ENCODE measurements at places on chromosomes 7 and 10. TPM values are rescaled to one million over a fixed set of nuclear protein-coding genes. Genes with fewer than 3 reads are reported as not detected.

DNA sequence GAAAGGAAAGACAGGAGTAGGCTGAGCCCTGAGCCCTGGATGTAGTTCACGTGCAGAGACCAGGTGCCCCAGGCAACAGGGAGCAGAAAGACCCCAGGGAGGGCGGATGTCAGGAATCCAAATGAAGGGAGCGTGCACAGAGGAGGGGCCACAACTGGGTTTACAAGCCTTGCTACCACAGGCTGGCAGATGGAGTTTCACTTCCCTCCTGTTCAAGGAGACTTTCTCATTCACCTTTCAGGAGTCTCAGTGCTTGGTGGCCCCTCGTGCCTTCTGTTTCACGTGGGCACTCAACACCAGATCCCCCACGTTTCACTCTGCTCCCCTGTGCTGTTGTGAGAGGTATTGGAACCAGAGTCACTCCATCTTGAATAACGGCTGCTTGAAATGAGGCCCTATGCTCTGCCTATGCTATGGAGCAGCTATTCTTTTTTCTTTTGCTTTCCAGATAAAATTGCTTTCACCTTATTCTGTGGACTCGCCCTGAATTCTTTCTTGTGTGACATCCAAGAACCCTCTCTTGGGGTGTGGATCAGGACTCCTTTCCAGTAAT is 601.4 kb upstream of the IGFBP3 start:
- no peak for DNase-seq

GRCh38 chr10:117950408-117950807 is 96.3 kb downstream of the RAB11FIP2 start:
- no peak for DNase-seq

DNA sequence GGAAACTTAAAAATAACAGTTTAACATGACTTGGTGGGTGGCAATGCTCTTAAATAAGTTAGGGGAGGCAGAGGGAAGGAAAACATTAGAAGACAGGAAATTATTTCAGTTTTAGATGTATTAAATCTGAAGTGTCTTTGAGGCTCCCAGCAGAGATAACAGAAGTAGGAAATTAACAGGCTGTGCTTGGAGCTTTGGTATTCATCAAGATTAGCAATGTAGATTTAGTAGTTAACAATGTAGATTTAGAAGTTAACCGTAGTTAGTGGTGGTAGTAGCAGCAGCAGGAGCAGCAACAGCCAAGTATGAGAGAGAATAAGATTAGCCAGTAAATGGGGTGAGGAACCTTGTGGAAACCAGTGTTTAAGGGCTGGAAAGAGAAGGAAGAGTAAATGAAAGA is 48.7 kb upstream of the UBN2 start:
- no peak for DNase-seq

- no peak for DNase-seq
Observed at GRCh38 chr7:121941830-121942229, 68.9 kb downstream of the PTPRZ1 start.

DNA sequence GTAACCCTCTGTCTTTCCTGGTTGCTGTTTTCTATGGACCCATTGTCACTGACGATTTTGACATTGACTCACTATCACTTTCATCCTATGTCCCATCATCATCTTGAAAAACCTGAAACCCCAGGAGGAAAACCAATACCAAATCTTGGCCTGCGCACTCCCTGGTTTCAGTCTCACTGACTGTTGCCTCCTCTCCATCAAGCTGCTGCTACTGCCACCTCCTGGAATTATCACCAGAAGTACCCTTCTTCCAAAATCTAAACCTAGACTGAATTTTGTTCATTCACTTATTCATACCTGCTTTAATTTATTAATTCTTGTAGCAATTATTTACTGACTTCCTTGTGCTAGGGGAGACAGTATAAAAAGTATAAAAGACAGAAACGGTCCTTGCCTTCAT is 44.5 kb upstream of the ACBD5 start:
- no peak for DNase-seq

- DNase-seq, result no peak
Observed at GRCh38 chr10:93790439-93790838, 32.7 kb downstream of the LGI1 start.

The NPY gene
- not detected for total RNA-seq
